ENCODE measurements at places on chromosomes 11 and 22. TPM values are rescaled to one million over a fixed set of nuclear protein-coding genes. Genes with fewer than 3 reads are reported as not detected.

The RGL4 gene
- not detected for total RNA-seq

The C11orf98 gene
- 61.6 TPM for total RNA-seq

- no peak for DNase-seq
These were observed 12.9 kb downstream of the NEAT1 start for GRCh38 chr11:65435411-65435931.

DNA sequence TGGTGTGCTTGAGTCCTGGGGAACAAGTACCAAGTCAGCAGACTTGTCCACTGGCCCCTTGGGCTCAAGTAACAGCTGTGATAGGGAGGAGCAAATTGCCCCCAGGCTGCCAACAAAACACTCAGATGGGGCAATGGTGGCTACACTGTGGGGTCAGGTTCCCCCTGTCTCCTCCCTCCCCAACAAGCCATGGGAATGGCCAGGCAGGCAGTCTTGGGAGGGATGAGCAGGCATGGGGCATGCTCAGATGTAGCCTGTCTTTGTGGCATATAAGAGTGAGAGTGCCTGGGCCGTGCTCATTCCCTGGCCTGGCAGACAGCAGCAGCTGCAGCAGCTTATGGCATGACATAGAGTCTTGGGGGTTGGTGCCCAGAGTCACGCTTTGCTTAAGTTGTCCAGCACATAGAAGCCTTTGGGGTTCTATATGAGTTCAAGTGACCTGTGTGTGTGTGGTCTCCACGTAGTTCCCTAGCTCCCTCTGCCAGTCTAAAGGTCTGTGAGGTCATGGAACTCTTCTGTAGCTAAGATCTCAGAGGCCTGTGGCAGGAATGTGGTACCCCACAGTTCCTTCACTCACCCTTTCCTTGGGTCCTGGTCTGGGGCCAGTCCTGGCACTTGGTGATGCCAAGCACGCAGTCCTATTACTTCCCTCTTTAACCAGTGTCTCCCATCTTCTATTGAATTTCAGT lies 44.7 kb downstream of the BIRC2 start:
- no peak for DNase-seq

The PGA4 gene
- not detected for total RNA-seq
